Stimulated activated CD8-positive, alpha-beta memory T cell treated with anti-CD3 and anti-CD28 coated beads, Interleukin-4, amount 100 ng/mL, for 4 hours (primary cell): ENCODE measurements at places on chromosomes 5 and 9.

- DNase-seq = no peak
Observed at GRCh38 chr9:12961276-12961809, 186.5 kb downstream of the LURAP1L start.

GRCh38 chr5:13695076-13695712 is 249.3 kb downstream of the DNAH5 start:
- DNase-seq = no peak

DNA sequence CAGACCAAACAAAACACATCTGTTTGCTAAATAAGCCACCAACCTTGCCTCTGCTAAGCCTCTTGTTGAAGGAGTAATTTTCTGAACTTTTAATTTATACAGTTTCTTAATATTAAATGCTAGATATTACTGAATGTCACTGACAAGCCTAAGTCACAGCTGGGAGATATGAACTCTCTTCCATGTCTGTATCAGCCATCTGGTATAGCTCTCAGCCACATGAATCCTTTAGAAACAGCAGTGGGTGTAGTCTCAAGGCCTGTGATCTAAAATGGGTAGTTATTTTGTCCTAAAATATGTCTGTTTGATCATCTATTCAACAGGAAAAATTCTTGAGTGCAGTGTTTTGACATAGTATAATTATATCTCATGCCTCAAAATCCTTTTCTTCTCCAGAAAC is 97.2 kb downstream of the CAMK4 start:
- DNase-seq = no peak

- DNase-seq = no peak
Observed at GRCh38 chr5:83430130-83431010, 41.2 kb upstream of the VCAN start.

DNA sequence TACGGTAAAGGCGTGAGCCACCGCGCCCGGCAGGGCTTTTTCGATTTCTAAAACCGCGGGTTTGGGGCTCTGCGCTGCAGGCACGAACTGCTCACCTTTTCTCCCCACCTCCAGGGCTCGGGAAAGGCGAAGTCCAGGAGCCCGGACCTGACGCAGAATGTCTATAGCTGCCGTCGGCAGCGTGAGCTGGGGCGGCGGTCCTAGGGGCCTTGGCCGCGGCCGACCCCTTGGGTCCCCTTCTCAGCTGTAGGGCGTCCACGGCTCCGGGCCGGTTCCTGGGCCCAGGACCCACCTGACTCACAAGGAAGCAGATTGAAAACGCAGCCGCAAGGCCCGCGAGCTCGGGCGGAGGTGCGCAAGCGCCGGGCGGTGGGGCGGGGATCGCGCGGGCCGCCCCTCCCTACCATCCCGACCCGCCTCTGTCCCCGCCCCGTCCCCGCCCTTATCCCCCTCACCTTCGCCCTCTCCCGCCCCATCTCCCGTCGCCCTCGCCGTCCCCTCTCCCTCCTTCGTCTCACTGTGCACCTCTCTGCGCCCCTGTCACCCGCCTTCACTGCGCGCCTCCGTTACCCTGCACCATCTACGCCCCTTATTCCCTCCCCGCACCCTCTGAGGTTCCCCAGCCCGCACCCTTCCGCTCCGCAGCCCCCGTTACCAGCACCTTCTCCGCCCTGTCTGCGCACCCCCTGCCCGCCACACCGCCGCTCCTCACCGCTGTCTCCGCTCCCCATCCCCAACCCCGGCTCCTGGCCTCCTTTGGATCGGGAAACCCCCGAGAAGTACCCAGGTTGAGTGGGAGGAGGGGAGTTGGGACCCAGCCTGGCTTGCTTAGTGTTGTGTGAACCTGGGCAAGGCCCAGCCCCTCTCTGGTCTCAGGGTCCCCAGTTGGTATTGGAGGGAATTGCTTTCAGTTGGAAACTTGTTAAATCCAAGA is at the start of gene HDHD3:
Gene HDHD3 (minus strand): TSS at position 353 of the 934 bp plus-strand sequence. CDS start 2,632 bp downstream, outside the sequence.
- DNase-seq = peak; percentile 44
